ENCODE measurements at places on chromosomes 4 and X. TPM values are rescaled to one million over a fixed set of nuclear protein-coding genes. Genes with fewer than 3 reads are reported as not detected.

Gene SLC25A31
- not detected for total RNA-seq

Gene RTL9
- 0.39 TPM for total RNA-seq

Gene GPRASP3
- total RNA-seq = 1.6 TPM

Gene EMD
- 66.7 TPM for total RNA-seq

Gene EGFL6
- total RNA-seq = not detected

Gene BTK
- not detected for total RNA-seq

Gene HS6ST2
- total RNA-seq = 2.2 TPM

Gene CCDC110
- total RNA-seq = 0.88 TPM

Gene EVC
- total RNA-seq = 19.9 TPM

Gene CENPVL1
- not detected for total RNA-seq

Gene WNK3
- 1.3 TPM for total RNA-seq

Gene CDS1
- 0.56 TPM for total RNA-seq

Gene KCTD8
- total RNA-seq = 0.78 TPM

Gene LPAR4
- total RNA-seq = under 0.01 TPM

Gene ERAS
- not detected for total RNA-seq

Gene PHEX
- total RNA-seq = 0.56 TPM

Gene CFAP47
- not detected for total RNA-seq

Gene FTSJ1
- total RNA-seq = 78.2 TPM

Gene TDO2
- total RNA-seq = 0.78 TPM

Gene PRSS48
- not detected for total RNA-seq

Gene COX7B2
- not detected for total RNA-seq

Gene RHOH
- under 0.01 TPM for total RNA-seq

Gene CSAG2
- not detected for total RNA-seq

Gene CFI
- total RNA-seq = 12.2 TPM

Gene ZGRF1
- total RNA-seq = 7.8 TPM

Gene FAM53A
- 1.6 TPM for total RNA-seq

Gene TXK
- total RNA-seq = not detected

Gene SLC38A5
- 78.2 TPM for total RNA-seq

Gene RBM46
- total RNA-seq = 0.39 TPM

Gene RAB39B
- total RNA-seq = not detected

Gene OTC
- total RNA-seq = not detected

Gene HGFAC
- total RNA-seq = 0.32 TPM

Gene F9
- not detected for total RNA-seq

Gene NALF2
- total RNA-seq = under 0.01 TPM

Gene HTT
- 11.9 TPM for total RNA-seq

Gene SORCS2
- 0.52 TPM for total RNA-seq

Gene AFAP1
- total RNA-seq = 68.5 TPM

Gene SHOX
- total RNA-seq = not detected

Gene DUSP9
- 0.39 TPM for total RNA-seq

Gene FRMD7
- not detected for total RNA-seq

Gene SH3D19
- total RNA-seq = 19.8 TPM

Gene MTMR8
- 0.08 TPM for total RNA-seq

Gene SPP1
- total RNA-seq = 0.78 TPM

Gene RHOXF2
- total RNA-seq = not detected

Gene SSX4B
- total RNA-seq = not detected

Gene LIN54
- 10.1 TPM for total RNA-seq

Gene EDNRA
- 14.9 TPM for total RNA-seq

Gene ARMCX4
- total RNA-seq = 3.1 TPM

Gene FHIP1A
- total RNA-seq = 2.6 TPM

Gene DCAF8L2
- total RNA-seq = not detected

Gene XG
- under 0.01 TPM for total RNA-seq

Measured in epithelial cell of alveolus of lung (primary cell).